T-cell (primary cell): ENCODE measurements at places on chromosomes 5 and 9. TPM values are rescaled to one million over a fixed set of nuclear protein-coding genes. Genes with fewer than 3 reads are reported as not detected.

DNA sequence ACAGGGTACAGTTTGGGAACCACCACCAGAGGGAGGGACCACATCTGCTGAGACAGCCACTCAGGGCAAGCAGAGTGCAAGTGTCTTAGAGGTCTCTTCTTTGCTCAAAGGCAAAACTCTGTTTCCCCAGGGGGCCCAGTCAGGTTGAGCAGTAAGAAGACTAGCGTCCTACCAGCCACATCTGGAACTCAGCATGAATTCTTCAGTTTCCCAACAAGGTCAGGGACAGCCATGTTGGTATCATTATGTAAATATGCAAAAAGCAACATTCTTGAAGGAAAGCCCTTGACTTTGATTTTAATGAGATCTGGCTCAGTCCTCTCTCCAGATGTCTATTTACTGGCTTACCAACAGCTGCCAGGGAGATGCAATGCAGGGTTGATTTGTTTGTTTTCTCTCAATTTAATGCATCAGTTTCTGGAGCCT, 46.7 kb downstream of the TGFBI start:
- no peaks in the 10 kb centered on the region for H3K4me1 ChIP-seq
- H3K27ac ChIP-seq, result no peak overlapping the region
- no peak overlapping the region for H3K4me3 ChIP-seq
- no peak for DNase-seq
- peaks cover 17% of the 10 kb centered on the region for H3K27me3 ChIP-seq

DNA sequence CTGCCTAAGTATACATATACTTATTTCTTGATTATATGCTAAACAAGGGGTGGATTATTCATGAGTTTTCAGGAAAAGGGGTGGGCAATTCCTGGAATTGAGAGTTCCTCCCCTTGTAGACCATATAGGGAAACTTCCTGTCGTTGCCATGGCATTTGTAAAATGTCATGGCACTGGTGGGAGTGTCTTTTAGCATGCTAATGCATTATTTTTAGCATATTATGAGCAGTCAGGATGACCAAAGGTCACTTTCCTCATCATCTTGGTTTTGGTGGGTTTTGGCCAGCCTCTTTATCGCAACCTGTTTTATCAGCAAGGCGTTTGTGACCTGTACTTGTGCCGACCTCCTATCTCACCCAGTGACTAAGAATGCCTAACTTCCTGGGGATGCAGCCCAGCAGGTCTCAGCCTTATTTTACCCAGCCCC, 80.9 kb downstream of the ALDH7A1 start:
- H3K27me3 ChIP-seq, result no peaks in the 10 kb centered on the region
- no peaks in the 10 kb centered on the region for H3K36me3 ChIP-seq
- H3K4me3 ChIP-seq, result no peak overlapping the region
- no peak for DNase-seq

- no peak overlapping the region for H3K27ac ChIP-seq
- H3K36me3 ChIP-seq, result no peaks in the 10 kb centered on the region
- no peak for DNase-seq
- no peak overlapping the region for H3K4me3 ChIP-seq
- H3K27me3 ChIP-seq, result no peaks in the 10 kb centered on the region
Observed at GRCh38 chr9:78566521-78566920, 269.6 kb downstream of the PSAT1 start.

- no peak overlapping the region for H3K27ac ChIP-seq
- H3K27me3 ChIP-seq, result no peaks in the 10 kb centered on the region
- no peaks in the 10 kb centered on the region for H3K36me3 ChIP-seq
- H3K4me3 ChIP-seq, result no peak overlapping the region
- H3K4me1 ChIP-seq, result peaks cover 16% of the 10 kb centered on the region
Observed at GRCh38 chr5:56164376-56164775, 68.8 kb downstream of the ANKRD55 start.

Gene HSD17B3
- total RNA-seq, result 1.4 TPM

Gene PDE6A
- total RNA-seq, result not detected

Gene RNF44
- total RNA-seq, result 250 TPM

Gene C1QTNF3
- 5.7 TPM for total RNA-seq

Gene TAS2R1
- total RNA-seq, result not detected
